Gastrocnemius medialis (tissue), 4 donors: ENCODE measurements at places on chromosomes 6 and 20.

DNA sequence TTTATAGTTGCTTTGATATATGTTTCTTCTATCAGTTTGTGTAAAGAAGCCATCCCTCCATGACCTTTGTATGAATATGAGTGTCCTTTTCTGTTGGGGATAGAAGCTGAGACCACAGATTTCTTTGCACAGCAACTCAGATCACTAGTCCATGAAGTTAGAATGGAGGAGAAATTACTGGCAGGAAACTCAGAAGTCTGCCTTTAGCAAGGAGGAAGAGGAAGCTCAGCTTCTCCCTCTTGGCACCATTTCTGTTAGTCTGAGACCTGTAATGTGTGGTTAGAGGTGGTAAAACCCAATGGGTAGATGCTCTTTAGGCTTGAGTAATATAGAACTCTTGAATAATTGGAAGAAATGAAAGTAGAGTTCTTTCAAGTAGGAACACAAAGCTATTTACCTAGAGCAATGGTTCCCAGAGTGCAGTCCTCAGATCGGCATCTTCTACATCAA is 995.3 kb upstream of the FLRT3 start:
- no peak for DNase-seq

GRCh38 chr20:18506744-18507143 is 996 bp upstream of the SEC23B start:
- DNase-seq = no peak

DNA sequence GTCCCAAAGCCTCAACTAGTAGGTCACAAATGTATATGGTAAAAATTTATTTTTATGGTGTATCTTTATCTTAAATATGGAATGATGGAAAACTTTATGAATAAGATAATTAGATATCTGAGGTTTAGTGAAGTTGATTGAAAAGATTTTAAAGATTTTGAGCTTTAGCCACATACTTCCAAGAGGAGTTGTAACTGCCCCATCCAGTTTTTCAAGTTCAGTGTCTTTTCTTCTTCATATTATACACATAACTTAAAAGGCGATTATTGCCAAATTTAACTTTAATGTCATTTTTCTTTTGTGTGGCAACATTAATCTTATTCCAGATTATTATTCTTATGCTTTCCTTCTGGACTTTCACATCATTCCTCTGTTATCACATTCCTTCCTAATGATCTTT is 266.4 kb downstream of the TINAG start:
- DNase-seq = no peak

DNA sequence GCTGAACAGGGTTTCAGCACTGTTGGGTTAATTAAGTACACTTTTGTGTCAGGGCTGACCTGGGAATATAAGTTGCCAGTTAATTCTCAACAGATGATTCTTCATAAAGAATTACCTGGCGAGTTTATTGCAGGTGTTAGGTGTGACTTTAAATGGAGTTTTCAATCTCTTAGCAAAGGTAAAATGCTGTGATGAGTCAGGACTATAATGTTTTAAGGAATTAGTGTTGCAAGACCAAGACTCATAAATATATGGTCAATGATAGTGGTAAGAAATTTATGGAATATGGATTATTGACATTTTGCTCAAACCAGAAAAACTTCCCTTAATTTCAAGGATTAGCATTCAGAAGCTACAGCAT is 50.0 kb upstream of the PLCG1 start:
- DNase-seq = no peak
